Activated naive CD8-positive, alpha-beta T cell treated with anti-CD3 and anti-CD28 coated beads, Interleukin-2, amount 10 ng/mL, durations not matched to agents 7 days and 5 days (primary cell): ENCODE measurements at places on chromosomes 13 and 19. TPM values are rescaled to one million over a fixed set of nuclear protein-coding genes. Genes with fewer than 3 reads are reported as not detected.

DNA sequence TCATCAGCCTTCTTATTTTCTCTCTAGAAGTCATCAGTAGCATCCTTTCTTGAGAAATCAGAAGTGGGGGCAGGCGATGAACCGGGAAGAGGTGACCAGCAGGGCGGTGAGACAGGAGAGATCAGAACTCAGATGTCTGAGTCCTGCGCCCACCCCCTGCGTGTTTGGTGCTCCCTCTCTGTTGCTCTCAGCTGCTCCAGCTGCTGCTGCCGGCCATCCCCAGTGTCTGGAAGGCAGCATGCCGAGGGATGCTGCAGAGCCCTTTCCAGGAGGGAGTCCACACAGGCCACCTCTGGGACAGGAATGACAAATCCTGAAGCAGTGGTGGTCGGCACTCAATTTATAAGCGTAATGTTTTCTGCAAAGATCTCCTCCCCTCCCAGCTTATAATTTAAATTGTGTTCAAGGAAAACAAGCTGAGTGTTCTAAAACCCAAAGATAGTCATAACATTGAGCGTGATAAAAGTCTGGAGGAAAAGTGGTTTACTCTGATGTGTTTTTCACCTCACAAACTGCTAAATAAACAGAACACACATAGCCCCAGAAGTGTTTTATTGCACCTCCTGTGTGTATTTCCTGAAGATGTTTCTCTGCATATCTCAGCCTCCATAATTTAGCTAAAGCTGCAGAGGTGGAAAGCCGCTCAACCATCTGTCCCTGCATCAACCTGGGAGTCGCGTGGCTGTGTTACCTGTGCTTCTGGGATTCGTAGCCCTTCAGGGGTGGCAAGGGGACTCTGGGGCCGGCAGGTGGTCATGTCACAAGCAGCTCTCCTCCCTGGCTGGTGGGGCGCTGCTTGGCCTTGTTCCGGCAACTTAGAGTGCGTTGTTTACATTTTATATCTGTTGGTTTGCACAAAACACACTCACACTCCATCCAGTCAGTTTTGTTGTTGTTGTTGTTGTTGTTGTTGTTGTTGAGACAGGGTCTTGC lies 191.2 kb downstream of the USP12 start:
- no peaks in the 10 kb centered on the region for H3K36me3 ChIP-seq
- DNase-seq, result no peak
- peaks cover 9% of the 10 kb centered on the region for H3K4me1 ChIP-seq
- no peak overlapping the region for H3K4me3 ChIP-seq

DNA sequence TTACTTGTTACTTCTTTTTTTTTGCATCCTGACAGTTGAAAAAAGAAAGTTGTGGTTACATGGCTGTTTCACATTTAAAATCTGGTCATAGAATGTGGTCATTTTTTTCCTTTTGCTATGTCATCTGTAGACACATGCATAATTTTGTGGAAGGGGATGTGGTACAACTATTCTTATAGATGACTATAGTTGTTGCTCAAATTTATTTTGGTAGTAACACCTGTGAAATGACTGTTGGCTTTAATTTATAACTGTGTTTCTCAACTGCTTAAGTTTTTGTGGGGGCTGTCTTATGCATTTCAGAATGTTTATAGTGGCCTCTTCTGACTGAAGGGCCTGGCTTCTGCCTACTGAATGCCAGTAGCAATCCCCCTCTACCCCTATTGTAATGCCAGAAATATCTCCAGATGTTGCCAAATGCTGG lies 130.5 kb downstream of the PAN3 start:
- H3K27me3 ChIP-seq, result no peaks in the 10 kb centered on the region
- no peak for DNase-seq
- H3K36me3 ChIP-seq, result peaks cover 42% of the 10 kb centered on the region
- peak overlapping the region; percentile 36 for H3K4me3 ChIP-seq
- peak overlapping the region; percentile 49 for H3K27ac ChIP-seq

GRCh38 chr13:48317511-48318376 lies 14.2 kb downstream of the RB1 start:
- H3K4me3 ChIP-seq, result no peak overlapping the region
- H3K27me3 ChIP-seq, result no peaks in the 10 kb centered on the region
- H3K36me3 ChIP-seq, result peaks cover 74% of the 10 kb centered on the region
- H3K27ac ChIP-seq, result peak overlapping the region; percentile 15
- H3K4me1 ChIP-seq, result peaks cover 25% of the 10 kb centered on the region

TBXA2R gene
- total RNA-seq, result 1.7 TPM

DNA sequence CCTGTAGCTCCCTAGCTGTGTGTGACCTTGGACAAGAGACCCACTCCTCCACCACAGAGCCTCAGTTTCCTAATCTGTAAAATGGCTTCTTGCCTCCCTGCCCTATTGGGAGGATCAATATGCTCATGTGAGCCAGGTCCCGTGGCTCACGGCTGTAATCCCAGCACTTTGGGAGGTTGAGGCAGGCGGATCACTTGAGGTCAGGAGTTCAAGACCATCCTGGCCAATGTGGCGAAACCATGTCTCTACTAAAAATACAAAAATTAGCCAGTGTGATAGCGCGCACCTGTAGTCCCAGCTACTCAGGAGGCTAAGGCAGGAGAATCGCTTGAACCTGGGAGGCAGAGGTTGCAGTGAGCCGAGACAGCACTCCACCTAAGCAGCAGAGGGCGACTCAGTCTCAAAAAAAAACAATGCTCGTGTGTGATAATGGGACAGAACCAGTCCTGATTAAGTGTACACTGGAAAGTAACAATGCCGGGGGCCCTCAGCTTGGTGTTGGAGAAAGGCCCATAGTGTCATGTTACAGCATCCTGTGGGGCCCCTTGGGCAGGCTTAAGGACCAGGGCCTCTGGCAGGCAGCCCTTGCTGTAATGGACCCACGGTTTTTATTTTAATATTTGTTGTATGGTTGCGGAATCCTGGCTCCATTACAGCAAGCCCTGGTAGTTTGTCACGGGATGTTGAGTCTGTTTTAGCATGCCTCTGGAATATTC lies 6.8 kb downstream of the RPS11 start:
- H3K4me3 ChIP-seq, result no peak overlapping the region
- H3K4me1 ChIP-seq, result peaks cover 28% of the 10 kb centered on the region
- no peaks in the 10 kb centered on the region for H3K27me3 ChIP-seq
- H3K27ac ChIP-seq, result peak overlapping the region; percentile 34
- DNase-seq, result no peak
- peaks cover 23% of the 10 kb centered on the region for H3K36me3 ChIP-seq

- DNase-seq, result no peak
- no peaks in the 10 kb centered on the region for H3K4me1 ChIP-seq
- H3K36me3 ChIP-seq, result no peaks in the 10 kb centered on the region
- no peak overlapping the region for H3K4me3 ChIP-seq
- H3K27me3 ChIP-seq, result peaks cover 10% of the 10 kb centered on the region
- H3K27ac ChIP-seq, result no peak overlapping the region
Observed at GRCh38 chr13:39406688-39407087, 196.3 kb downstream of the LHFPL6 start.

DNA sequence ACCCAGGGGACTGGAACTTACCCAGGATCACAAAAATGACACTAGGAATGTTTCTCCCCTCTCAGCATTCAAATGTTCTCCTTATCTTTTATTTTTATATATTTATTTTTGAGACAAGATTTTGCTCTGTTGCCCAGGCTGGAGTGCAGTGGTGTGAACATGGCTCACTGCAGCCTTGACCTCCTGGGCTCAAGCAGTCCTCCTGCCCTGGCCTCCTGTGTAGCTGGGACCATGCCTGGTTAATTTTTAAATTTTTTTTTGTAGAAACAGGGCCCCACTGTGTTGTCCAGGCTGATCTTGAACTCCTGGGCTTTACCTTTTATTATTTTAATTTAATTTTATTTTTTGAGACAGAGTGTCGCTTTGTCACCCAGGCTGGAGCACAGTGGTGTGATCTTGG lies 108.2 kb downstream of the PCCA start:
- DNase-seq, result no peak
- H3K27me3 ChIP-seq, result no peaks in the 10 kb centered on the region
- peaks cover 2% of the 10 kb centered on the region for H3K4me1 ChIP-seq
- no peak overlapping the region for H3K4me3 ChIP-seq

LSR gene
- 36.3 TPM for total RNA-seq

- no peak overlapping the region for H3K27ac ChIP-seq
- H3K36me3 ChIP-seq, result no peaks in the 10 kb centered on the region
- peaks cover 74% of the 10 kb centered on the region for H3K27me3 ChIP-seq
- no peak for DNase-seq
- H3K4me3 ChIP-seq, result no peak overlapping the region
- peaks cover 17% of the 10 kb centered on the region for H3K4me1 ChIP-seq
Observed at GRCh38 chr13:106496072-106496997, 39.1 kb downstream of the EFNB2 start.

DNA sequence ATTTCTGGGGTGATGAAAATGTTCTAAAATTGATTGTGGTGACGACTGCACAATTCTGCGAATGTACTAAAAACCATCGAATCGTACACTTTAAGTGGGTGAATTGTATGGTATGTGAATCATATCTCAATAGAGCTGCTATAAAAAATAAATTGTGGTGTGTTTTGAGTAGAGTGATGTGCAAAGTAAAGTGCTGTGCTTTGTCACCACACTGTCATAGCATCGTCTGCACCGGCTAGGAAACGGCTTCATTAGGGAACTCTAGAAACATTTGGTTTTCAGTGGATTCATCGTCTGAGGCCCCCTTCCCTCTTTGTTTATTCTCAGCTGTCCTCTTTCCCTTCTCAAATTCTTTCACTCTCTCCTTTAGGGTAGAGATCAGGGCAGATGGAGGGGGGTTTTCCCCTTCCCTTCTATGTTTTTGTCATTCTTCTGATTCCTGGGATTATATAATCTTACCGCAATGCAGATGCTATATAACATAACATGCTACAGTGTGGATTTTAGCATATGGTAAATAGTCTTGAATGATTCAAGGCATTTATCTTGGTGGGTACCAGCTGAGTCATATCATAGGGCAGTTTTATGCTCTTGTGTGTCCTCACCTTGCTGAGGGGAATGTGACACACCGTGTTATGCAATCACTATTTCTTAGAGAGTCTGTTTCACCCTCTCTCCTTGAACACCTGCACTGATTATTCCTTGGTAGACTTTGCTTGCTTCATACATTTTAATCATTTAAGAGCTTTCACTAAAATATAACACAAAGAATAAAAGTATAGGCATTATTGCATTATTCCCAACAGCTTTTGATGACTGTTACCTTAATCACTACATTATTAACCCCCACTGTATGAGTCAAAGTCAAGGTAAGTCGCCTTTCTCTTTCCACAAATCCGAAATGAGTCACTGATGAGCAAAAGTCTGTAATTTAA lies 239.4 kb downstream of the DCLK1 start:
- H3K4me3 ChIP-seq, result no peak overlapping the region
- no peaks in the 10 kb centered on the region for H3K36me3 ChIP-seq
- H3K27ac ChIP-seq, result no peak overlapping the region
- no peaks in the 10 kb centered on the region for H3K4me1 ChIP-seq
- no peak for DNase-seq
- no peaks in the 10 kb centered on the region for H3K27me3 ChIP-seq

PRR22 gene
- total RNA-seq, result 4.4 TPM

KIR2DL1 gene
- not detected for total RNA-seq

DNA sequence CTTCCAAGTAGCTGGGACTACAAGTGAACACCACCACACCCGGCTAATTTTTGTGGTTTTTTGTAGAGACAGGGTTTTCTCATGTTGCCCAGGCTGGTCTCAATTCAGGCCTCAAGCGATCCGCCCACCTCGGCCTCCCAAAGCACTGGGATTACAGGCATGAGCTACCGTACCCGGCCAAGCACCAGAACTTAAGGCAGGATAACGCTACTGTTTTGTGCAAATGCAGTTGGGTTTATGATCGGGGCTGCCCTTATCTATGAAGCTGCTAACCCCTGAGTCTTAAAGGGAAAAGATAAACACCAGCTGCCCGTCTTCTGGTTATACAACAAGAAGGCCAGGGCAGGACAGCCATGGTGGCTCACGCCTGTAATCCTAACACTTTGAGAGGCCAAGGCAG lies 12.6 kb upstream of the TM6SF2 start:
- H3K27ac ChIP-seq, result no peak overlapping the region
- H3K36me3 ChIP-seq, result peaks cover 26% of the 10 kb centered on the region
- H3K27me3 ChIP-seq, result no peaks in the 10 kb centered on the region
- no peaks in the 10 kb centered on the region for H3K4me1 ChIP-seq
- no peak overlapping the region for H3K4me3 ChIP-seq

ZNF443 gene
- 7.1 TPM for total RNA-seq

GRCh38 chr13:33633701-33634545 lies 184.0 kb upstream of the RFC3 start:
- peaks cover 3% of the 10 kb centered on the region for H3K27me3 ChIP-seq
- no peak overlapping the region for H3K4me3 ChIP-seq
- H3K36me3 ChIP-seq, result no peaks in the 10 kb centered on the region
- no peaks in the 10 kb centered on the region for H3K4me1 ChIP-seq
- DNase-seq, result no peak

DNA sequence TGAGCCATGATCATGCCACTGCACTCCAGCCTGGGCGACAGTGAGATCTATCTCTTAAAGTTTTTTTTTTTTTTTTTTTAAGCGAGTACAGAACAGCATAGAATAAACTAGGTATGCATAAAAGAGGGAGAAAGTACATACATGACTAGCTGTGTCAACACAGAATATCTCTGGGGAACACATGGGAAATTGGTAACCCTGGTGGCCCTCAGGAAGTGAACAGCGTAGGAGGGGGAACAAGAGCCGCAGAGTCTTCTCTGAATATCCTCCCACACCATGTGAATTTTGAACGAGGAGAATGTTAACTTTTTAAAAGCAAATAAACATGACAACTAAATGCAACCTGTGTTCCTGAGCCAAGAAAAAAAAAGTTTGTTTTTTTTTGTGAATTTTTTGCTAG lies 15.2 kb downstream of the PHLDB3 start:
- no peak for DNase-seq
- no peak overlapping the region for H3K27ac ChIP-seq
- H3K27me3 ChIP-seq, result no peaks in the 10 kb centered on the region
- H3K4me1 ChIP-seq, result no peaks in the 10 kb centered on the region
- H3K4me3 ChIP-seq, result no peak overlapping the region

DNA sequence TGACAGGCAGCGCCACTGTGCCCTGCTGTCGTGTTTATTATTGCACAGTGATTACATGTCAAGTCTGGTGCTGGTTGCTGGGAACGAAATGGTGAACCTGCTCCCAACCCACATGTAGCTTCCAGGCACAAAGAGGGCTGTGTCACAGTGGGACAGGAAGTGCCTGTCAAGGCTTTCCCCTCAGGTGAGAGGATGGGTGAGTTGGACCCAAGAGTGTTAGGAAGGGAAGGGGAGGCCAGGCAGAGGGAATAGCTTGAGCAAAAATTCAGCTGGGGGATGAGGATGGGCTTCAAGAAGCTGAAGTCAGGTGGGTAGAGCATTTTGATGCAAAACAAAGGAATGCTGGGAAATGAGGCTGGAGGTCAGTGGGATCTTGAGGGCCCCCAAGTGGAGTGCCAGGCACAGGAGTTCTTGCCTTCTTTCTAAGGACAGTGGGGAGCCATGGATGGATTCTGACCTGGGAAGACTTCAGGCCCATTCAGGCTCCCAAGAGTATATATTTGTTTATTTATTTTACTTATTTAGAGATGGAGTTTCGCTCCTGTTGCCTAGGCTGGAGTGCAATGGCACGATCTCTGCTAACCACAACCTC lies 8.5 kb upstream of the QTRT1 start:
- H3K36me3 ChIP-seq, result peaks cover 8% of the 10 kb centered on the region
- peak overlapping the region; percentile 54 for H3K27ac ChIP-seq
- peaks cover 11% of the 10 kb centered on the region for H3K27me3 ChIP-seq
- H3K4me3 ChIP-seq, result no peak overlapping the region
- H3K4me1 ChIP-seq, result peaks cover 11% of the 10 kb centered on the region
- DNase-seq, result no peak

- DNase-seq, result no peak
- peaks cover 2% of the 10 kb centered on the region for H3K27me3 ChIP-seq
- H3K4me3 ChIP-seq, result no peak overlapping the region
- no peaks in the 10 kb centered on the region for H3K36me3 ChIP-seq
- H3K27ac ChIP-seq, result no peak overlapping the region
Observed at GRCh38 chr19:5308451-5309437, 31.9 kb downstream of the PTPRS start.

ZNF418 gene
- total RNA-seq, result 14.8 TPM
